ENCODE measurements at places on chromosomes 4 and X. TPM values are rescaled to one million over a fixed set of nuclear protein-coding genes. Genes with fewer than 3 reads are reported as not detected.

MCF2 gene
- 0.06 TPM for total RNA-seq

GRCh38 chr4:111230265-111230664 lies 607.4 kb upstream of the PITX2 start:
- no peaks in the 10 kb centered on the region for H3K27me3 ChIP-seq
- no peak for DNase-seq
- no peak overlapping the region for H3K27ac ChIP-seq
- no peaks in the 10 kb centered on the region for H3K4me1 ChIP-seq

- H3K36me3 ChIP-seq = no peaks in the 10 kb centered on the region
- H3K4me1 ChIP-seq = no peaks in the 10 kb centered on the region
- H3K27ac ChIP-seq = no peak overlapping the region
- DNase-seq = no peak
Measured at GRCh38 chrX:47458528-47458927, 24.5 kb downstream of the ZNF41 start.

UCHL1 gene
- 10.5 TPM for total RNA-seq

DNA sequence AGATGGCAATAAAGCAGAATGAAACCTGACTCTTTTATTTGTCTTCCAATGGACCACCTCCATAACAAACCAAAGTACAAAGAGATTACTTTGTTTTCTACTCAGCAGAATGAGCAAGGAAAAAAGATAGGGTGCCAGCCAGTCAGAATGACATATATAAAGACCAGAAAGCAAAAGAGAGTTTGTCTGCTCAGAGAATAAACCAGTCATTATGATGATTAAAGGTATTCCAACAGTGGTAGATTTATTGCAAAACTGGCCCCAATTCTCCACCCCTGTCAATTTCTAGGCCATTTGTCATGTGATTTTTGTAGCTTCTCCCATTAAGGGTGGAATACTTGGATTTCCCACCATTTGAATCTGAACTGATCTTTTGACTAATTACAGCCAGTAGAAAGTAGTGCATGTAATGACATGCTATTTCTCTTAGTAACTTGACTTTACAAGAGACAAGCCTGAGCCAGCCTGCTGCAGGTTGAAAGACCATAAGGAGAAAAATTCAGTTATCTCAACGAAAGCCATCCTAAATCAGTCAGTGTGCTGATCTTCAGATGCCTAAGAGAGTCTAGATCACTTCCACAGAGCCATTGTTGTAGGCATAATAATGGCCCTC lies 203.1 kb downstream of the EPHA5 start:
- H3K36me3 ChIP-seq = no peaks in the 10 kb centered on the region
- no peak overlapping the region for H3K27ac ChIP-seq
- no peaks in the 10 kb centered on the region for H3K4me1 ChIP-seq
- no peak for DNase-seq
- no peaks in the 10 kb centered on the region for H3K27me3 ChIP-seq
- H3K4me3 ChIP-seq = no peak overlapping the region

DNA sequence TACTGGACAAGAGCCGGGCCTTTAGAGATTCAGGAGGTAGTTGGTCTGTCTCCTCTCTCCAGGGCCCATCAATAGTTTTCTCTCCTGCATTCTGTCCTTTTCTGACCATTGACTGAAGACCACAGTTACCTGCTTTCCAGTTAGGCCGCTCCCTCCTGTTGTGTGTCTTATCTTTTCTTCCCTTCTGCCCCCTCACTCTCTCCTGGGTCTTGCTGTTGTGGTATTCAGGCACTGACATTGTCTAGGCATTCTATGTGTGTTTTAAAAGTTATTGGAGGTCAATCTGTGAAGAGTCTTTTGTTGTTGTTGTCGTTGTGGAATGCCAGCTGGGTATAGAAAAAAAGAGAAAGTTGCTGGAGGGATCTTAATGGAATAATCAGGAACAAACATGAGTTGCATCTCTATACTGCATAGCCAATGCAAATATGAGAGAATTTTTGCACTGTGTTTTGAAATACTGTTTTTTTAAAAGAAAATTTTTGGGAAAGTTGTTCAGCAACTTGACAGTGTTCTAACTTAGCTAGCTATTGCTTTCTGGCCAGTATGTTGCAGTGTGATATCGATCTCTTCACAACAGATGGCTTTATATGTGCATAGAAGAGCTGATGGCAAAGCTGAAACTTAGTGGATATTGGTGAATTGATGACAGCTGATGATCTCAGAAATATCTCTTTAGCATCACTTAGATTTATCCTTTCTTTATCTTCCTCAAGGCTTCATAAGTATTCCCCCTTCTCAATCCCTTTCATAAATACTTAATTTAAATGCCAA lies 240.7 kb downstream of the C4orf33 start:
- no peak overlapping the region for H3K4me3 ChIP-seq
- no peaks in the 10 kb centered on the region for H3K4me1 ChIP-seq
- no peak for DNase-seq
- no peaks in the 10 kb centered on the region for H3K27me3 ChIP-seq
- H3K27ac ChIP-seq = no peak overlapping the region
- no peaks in the 10 kb centered on the region for H3K36me3 ChIP-seq

- DNase-seq = no peak
- H3K36me3 ChIP-seq = no peaks in the 10 kb centered on the region
- H3K27me3 ChIP-seq = no peaks in the 10 kb centered on the region
- H3K27ac ChIP-seq = no peak overlapping the region
- H3K4me1 ChIP-seq = no peaks in the 10 kb centered on the region
Measured at GRCh38 chrX:148611993-148612392, 111.6 kb downstream of the AFF2 start.

All from pancreas (tissue), 10 donors.